ENCODE measurements at places on chromosomes 5 and 9.

DNA sequence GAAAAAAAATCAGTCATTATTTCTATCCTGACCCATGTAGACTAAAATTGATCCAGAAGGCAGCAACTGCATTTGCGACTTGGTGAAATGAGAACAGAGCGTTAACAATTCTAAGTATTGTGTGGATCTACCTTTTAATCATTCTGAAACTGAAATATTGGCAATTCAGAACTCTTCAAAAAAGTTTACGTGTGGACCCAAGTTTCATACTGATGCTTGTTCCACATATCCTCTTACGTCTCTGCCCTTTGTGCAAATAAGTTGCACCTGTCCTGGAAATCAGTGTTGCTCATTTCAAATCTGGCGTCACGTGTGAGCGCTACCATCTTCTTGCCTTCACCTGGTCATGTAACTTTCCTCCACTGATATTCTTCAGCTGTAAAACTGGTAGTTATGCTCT, 74.7 kb downstream of the NTRK2 start:
- DNase-seq, result no peak

DNA sequence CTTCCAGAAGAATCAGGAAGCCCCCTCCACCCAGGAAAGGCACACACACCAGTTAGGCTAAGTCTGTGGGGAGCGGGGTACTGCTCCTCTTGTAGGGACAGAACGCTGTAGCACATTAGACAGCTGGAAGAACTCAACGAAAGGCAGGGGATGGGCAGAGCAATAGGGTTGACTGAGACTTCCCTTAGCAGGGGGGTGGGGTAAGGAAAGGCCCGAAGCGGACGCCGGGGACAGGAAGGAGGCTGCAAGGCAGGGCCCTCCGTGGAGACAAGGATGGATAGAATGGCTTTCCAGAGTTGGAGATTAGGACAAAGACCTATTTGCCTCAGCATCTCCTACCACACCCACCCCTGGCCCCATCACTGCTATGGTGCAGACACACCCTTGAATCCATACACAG, 14.3 kb downstream of the CNTFR start:
- no peak for DNase-seq

DNA sequence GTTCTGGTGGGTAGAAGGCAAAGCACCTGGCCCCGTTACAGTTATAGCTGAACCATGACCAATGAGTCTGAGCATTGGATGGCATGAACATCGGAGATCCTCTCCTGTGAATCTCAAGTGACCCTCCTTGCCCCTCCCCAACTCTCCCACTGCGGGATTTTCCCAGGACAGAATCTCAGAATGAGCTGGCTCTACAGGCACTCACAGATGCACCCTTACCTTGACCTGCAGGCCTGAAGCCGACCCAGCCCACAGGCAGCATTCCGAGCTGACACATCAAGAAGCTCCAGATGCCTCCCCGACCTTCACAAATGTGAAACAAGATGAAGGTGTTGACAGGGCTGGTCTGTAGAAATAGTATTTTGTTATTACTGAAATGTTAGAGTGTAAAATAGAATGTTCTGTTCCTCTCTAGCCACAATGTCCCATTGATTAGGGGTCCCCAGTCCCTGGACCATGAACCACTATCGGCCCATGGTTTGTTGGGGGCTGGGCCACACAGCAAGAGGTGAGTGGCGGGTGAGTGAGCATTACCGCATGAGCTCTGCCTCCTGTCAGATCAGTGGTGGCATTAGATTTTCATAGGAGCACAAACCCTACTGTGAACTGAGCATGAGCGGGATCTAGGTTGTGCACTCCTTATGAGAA, 263.4 kb downstream of the AUH start:
- DNase-seq, result no peak

GRCh38 chr5:108523360-108523759, 141.5 kb upstream of the FBXL17 start:
- no peak for DNase-seq

DNA sequence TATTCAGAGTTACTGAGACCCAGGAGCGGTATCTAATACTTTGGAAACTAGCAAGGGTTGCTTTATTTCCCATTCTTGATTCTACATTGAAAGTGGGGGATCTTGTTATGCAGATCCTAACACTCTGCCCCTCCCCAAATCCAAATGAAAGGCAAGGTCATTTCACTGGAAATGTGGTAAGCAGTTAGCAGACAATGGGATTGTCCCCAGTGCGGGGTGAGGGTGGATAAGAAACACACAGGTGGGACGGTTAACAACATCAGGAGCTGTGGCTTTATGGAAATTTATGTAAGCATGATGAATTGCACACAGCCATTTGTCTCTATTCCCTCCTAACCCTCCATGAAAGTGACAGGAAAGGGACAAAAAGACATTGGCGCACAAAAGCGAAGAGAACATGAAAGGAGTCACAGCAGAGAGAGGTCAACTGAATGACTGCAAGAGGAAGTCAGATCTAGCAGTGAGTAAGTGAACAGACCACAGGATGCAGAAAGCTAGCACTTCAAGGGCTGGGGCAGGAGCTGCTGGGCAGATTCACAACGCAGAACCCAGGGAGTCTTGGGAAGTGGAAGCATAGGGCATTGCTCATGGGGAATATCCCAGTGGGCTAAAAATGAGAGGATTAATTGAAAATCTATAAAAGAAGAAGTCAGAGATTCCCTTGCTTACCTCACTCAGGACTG, 184.4 kb downstream of the HSD17B3 start:
- DNase-seq, result peak; percentile 1

GRCh38 chr5:1468247-1468612, 23.0 kb upstream of the SLC6A3 start:
- DNase-seq, result no peak

Data from AML-193 (cell line).